NCI-H510A (cell line): ENCODE measurements at places on chromosomes 1 and 21.

DNA sequence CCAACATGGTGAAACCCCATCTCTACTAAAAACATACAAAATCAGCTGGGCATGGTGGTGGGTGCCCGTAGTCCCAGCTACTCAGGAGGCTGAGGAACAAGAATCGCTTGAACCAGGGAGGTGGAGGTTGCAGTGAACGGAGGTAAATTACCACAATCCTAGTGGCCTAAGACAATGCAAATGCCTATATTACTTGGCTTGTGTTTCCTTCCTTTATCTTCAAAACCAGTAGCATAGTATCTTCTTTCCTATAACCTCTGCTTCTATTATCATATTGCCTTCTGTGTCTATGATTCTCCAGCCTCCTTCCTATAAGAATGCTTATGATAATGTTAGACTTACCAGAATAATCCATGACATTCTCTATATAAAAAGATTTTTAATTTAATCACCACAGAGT is 156.2 kb upstream of the RGS18 start:
- no peak for DNase-seq

DNA sequence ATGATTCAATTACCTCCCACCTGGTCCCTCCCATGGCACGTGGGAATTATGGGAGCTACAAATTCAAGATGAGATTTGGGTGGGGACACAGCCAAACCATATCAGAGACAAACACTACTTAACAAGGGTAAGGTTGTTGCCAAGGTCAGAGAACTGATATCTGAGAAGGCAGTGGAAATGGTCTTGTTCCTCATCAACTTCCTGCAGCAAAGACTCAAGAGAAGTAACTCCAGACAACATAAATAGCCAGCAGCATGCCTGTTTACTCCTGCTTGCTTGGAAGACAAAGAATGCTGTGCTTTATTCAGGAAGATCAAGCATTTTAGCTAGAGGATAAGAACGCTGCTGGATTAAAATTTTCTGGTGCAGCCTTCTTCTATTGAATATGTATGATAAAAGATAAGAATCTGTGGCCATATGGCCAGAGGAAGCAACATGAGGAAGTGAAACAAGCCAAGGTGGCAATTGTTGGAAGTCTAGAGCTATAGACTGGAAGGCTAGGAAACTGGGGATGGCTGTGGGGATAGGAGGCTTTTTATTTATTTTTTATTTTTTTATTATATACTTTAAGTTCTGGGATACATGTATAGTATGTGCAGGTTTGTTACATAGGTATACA is 36.4 kb downstream of the DDAH1 start:
- DNase-seq: no peak

GRCh38 chr1:66273656-66274055 is 260.3 kb upstream of the SGIP1 start:
- DNase-seq: no peak

DNA sequence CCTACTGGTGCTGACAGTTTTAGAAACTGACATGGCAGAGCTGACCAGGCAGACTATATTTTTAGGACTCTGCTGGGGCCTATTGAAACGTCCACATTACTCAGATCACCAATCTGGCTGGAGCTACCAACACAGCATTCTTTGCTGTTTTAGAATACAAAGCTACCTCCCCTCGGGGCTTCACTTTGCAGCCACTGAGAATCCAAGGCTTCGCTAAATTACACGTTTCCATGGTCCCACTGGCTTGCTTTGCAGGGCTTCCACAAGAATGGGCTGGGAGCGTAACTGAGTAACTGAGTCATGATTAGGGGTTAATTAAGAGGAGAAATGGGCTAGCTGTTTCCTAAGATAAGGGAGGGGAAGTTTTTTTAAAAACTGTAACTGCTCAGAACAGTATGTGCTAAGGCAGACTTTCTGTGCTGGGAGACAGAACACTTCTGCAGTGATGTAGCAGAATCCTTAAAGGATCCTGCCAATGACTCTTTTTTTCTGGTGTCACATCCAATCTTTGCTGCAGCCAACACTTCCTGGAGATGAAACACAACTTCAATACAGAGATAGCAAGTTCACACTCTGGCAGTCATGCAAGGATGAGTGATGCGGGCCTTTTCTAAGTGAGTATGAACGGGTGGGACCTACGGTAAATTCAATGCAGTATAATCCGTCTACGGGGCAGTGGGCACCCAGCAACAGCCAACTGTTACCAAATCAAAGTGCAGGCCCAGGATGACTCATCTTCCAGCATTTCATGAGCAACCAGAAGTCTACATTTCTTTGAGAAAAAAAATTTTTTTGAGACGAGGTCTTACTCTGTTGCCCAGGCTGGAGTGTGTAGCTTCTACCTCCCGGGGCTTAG is 21.5 kb downstream of the NDUFS5 start:
- DNase-seq: no peak

GRCh38 chr1:21436488-21437340 is 3.2 kb upstream of the NBPF3 start:
- DNase-seq: peak; percentile 50

GRCh38 chr1:117675907-117676430 is 70.1 kb downstream of the TENT5C start:
- DNase-seq: no peak

GRCh38 chr1:86110451-86111129 is 46.0 kb downstream of the COL24A1 start:
- DNase-seq: no peak

DNA sequence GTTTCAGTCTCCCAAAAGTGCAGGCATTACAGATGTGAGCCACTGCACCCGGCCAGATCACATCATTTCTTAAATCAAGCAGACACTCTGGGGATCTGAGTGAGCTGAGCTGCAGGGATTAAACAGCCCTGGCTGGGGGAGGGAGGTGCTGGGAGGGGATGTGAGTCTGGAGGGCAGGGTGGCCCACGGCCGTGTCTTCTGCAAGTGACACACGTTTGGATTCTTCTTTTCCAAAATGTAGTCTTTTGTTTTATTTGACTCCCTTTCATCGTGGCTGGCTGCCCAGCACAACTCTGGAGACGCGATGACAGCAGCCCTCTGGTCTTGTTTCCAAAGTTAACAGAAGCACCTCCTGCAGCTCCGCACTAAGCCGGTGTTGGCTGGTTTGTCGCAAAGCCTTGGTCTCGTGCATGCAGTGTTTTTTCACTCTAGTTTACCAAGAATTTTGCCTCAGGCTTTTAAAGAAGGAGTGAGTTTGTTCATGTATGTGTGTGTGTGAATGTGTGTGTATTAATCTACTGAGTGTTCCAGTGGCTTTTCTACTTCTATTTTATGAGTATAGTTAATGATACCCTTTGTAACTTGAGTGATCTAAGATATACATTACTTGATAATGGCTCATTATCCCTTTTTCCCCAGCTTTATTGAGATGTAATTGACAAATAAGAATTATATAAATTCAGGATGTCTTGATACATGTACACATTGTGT is 2.8 kb upstream of the KRTAP10-5 start:
- no peak for DNase-seq
